ENCODE measurements at places on chromosomes 11 and 22.
A peak's percentile ranks its signal among the peaks of the same experiment; 100 is the strongest.

- DNase-seq, result peak; percentile 72
Measured at GRCh38 chr11:5597953-5598352, 1.5 kb downstream of the TRIM6 start.

DNA sequence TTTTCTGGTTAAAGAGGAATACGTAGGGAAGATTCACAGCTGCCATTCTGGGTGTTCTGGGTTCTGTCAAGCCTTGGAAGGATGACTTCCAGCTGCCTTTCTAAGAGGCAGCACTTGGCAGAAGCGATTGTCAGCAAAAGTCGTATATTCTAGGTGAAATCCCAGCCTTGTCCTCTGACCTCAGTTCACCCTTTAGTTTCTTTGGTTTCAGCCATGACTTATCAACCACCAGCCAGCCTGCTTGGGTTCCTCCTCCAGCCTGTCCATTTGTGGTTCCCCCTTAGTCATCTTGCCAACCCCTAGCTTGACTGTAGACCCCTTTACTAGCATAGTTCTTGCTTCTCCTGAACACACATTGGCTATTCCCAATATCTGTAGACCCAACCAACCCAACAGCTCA, 102.3 kb upstream of the CD44 start:
- peak; percentile 64 for DNase-seq

GRCh38 chr11:124861670-124862069, 3.6 kb upstream of the ROBO3 start:
- DNase-seq, result peak; percentile 18

DNA sequence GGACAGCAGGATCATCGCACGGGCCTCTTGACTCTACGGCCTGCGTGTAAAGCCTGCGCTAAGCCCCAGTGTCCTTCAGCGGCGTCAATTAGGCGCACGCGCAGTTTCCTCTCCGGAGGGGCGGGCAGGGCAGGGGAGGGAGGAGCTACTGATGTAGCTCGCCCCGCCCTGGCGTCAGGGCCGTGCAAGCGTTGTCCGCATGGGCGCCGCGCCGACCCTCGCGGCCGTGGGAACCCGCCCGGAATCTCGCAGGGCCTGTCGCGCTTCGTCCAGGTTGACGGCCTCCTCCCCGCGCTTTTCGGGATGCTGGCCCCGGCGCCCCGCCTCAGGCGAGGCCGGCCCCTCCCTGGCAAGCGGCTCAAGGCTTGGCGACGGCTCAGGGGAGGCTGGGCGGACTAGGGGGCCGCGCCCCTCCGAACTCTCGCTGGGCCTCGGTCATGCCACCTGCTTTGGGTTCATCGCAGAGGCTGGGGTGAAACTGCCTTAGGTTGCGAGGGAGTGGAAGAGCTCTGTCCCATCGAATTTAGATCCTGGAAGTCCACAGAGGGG, 61.1 kb downstream of the ST3GAL4 start:
- peak; percentile 92 for DNase-seq

- DNase-seq, result no peak
Measured at GRCh38 chr22:31776231-31776630, 22.4 kb downstream of the DEPDC5 start.

DNA sequence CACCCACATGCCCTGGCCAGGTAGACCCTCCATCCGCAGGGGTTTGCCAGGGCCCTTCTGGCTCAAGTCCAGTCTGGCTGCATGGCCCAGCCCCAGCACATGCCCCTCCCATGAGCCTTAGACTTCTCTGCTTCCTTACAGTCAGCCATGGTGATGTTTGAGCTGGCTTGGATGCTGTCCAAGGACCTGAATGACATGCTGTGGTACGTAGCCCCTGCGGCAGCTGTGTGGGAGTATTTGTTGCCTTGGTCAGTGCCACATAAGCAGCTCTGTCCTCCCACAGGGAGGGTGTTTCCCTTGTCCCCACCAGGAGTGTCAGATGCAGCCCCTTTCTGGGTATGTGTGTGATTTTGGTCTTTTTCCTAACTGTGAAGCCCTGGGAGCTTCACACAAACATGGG, 17.5 kb downstream of the CDC45 start:
- DNase-seq, result no peak

DNA sequence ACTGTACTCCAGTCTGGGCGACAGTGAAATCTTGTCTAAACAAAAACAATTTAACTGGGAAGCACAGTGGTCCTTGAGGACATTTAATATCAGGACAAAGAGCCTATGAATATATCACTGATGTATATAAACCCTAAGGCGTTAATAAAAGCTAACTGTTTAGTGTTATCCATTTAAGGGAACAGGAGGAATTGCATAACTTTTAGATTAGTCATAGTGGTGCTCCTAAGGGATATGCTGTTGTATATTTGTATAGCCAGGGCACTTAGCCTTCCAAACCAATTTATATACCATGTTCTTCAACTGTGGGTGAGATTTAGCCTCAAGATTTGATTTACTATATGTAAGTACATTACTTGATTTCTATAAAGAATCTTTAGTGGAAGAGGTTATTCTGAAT, 3.0 kb upstream of the CHEK1 start:
- DNase-seq, result no peak

- no peak for DNase-seq
Measured at GRCh38 chr11:9955391-9955790, 291.5 kb downstream of the SWAP70 start.

GRCh38 chr11:126917531-126918204, 82.9 kb downstream of the KIRREL3 start:
- peak; percentile 86 for DNase-seq

GRCh38 chr22:31230871-31231621, 18.9 kb downstream of the LIMK2 start:
- peak; percentile 69 for DNase-seq

- no peak for DNase-seq
Measured at GRCh38 chr11:101407324-101407723, 176.5 kb downstream of the TRPC6 start.

DNA sequence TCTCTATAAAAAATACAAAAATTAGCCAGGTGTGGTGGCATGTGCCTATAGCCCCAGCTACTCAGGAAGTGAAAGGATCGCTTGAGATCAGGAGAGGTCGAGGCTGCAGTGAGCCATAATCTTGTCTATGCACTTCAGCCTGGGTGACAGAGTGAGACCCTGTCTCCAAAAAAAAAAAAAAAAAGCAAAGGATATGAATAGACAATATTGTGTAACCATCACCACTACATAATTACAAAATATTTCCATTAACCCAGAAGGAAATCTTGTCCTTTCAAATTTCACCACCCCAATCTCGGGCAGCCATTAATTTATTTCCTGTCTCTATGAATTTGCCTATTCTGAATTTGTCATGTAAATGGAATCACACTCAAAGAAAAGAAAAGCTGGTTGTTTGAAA, 21.2 kb downstream of the RSF1 start:
- DNase-seq, result no peak

- DNase-seq, result peak; percentile 77
Measured at GRCh38 chr11:76225122-76225611, 18.9 kb upstream of the WNT11 start.

DNA sequence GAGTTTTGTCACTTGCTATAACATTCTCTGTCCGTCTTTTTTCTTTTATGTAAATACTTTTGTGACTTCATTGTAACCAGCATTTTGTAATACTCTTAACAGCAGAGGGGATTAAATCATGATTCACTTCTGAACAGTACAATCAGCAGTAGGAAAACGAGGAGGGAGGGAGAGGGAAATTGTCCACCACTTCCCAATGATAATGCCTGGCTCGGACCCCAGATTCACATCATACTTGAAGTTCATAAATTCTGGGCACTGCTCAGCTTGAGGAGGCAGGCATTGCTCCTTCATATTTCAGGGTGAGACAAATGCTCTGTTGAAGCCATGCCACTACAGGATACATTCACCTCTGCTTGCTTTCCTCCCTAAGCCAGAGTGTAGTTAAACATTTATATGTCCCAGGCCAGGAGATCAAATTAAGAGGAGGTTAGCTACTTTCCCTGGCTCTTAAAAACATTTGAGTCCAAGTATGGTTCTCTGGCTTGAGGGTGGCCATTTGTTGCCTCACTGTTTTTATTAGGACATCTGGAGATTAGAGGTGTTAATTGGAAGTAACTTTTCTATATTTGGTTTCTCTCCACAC, 129.0 kb upstream of the LDLRAD3 start:
- DNase-seq, result no peak

DNA sequence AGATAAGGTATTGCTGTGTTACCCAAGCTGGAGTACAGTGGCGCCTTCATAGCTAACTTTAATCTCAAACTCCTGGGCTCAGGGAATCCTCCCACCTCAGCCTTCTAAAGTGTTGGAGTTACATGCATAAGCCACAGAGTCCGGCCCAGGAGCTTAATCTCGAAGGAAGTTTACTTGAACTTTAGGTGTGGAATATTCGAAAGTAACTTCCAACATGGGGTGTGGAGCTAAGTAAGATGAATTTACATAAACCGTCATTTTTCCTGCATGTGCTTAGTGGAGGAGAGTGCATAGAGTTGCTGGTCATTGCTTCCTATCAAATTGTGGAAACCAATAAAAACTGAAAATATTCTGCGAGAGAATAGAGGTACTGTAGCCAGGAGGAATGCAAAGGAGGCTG, 1.5 kb downstream of the ATG13 start:
- no peak for DNase-seq

DNA sequence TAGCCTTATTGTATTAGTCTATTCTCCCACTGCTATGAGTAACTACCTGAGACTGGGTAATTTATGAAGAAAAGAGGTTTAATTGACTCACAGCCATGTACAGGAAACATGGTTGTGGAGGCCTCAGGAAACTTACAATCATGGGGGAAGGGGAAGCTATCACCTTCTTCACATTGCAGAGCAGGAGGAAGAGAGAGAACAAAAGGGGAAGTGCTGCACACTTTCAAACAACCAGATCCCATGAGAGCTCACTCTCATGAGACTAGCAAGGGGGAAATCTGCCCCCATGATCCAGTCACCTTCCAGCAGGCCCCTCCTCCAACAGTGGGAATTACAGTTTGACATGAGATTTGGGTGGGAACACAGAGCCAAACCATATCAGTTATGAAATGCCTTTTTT, 179.4 kb downstream of the ARHGAP42 start:
- DNase-seq, result no peak

DNA sequence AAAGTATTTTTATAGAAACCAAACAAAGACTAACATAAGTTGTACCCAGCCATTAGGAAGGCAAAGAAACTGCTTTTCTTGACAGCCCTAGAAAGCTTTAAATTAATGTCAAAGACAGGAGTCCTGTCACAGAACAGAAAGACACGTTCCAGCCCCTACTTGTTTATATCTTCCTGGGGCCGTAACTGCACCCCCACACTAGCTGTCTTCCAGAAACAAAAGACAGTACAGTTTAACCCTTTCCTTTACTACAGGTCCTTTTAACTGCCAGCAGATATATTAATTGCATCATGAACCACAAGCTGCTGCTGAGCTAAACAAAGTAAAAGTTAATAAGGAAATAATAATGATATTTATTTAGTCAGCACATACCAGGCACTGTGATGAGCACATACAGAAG, 20.3 kb upstream of the CFAP300 start:
- DNase-seq, result no peak

DNA sequence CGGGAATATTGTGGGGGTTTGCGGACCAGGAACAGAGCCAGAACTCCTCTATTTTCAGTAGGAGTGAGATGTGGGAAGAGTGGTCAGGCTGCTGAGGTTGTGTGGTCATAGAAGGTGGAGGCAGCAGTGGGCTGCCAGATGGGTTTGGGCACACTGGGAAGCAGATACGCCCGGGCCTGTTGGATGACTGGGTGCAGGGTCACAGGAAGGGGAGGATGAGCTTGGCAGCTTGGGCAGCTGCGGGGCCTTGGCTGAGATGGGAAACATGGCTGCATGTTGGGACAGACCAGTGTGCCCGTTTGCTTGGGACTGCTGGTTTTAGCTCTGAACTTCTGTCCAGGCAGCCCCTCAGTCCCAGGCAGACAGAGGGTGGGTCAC, 11.4 kb downstream of the SHANK3 start:
- DNase-seq, result no peak

GRCh38 chr11:11137339-11137738, 215.7 kb downstream of the CSNK2A3 start:
- DNase-seq, result no peak
